Right ventricle myocardium superior (tissue), 1 donor: ENCODE measurements at places on chromosomes 7 and 10. TPM values are rescaled to one million over a fixed set of nuclear protein-coding genes. Genes with fewer than 3 reads are reported as not detected.

Gene ENTPD1
- total RNA-seq, result 6.0 TPM

Gene PIK3AP1
- total RNA-seq, result 6.9 TPM

Gene GTPBP4
- 24.7 TPM for total RNA-seq

Gene STK31
- total RNA-seq, result not detected

Gene IL15RA
- 8.2 TPM for total RNA-seq

Gene EN2
- total RNA-seq, result 0.11 TPM

Gene CACNA2D1
- total RNA-seq, result 38.5 TPM

Gene MPP7
- total RNA-seq, result 14.0 TPM

Gene FIGNL1
- total RNA-seq, result 3.4 TPM
